ENCODE measurements at places on chromosomes 11 and 22.

DNA sequence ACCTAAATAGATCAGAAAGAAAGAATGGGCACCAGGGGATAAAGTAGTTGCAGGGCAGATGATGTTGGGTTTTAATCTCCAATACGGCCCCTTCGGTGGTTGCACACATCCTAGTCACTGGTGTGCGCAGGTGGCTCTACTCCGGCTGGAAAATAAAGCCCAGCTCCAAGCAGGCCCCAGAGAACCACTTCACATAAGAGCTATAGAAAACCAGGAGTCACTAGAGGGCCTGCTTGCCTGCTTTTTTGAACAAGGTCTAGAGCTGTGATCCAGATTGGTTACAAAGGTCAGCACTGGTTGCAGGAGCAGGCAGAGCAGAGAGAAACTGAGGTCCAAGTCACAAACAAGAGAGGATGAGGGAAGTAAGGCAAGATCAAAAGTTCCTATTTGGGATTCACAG is 41.5 kb upstream of the MS4A8 start:
- DNase-seq: no peak

GRCh38 chr11:85948884-85949283 is 93.7 kb downstream of the CCDC83 start:
- no peak for DNase-seq

DNA sequence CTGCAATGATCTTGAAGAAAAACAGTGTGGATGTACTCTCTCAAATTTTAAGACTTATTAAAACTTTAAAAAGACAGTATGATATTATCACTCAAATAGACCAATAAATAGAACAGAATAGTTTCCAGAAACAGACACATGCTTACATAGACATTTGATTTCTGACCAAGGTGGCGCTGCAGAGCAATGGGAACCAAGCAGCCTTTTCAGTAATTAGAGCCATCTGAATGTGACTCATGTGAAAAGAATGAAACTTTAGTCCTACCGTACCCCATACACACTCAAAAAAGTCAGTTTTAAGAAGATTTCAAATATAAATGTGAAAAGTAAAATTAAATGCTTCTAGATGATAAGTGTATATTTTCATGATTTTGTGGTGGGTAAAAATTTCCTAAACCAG is 74.2 kb upstream of the MS4A8 start:
- DNase-seq: no peak

- DNase-seq: no peak
These were observed 1.6 kb upstream of the SWAP70 start for GRCh38 chr11:9662273-9662672.

DNA sequence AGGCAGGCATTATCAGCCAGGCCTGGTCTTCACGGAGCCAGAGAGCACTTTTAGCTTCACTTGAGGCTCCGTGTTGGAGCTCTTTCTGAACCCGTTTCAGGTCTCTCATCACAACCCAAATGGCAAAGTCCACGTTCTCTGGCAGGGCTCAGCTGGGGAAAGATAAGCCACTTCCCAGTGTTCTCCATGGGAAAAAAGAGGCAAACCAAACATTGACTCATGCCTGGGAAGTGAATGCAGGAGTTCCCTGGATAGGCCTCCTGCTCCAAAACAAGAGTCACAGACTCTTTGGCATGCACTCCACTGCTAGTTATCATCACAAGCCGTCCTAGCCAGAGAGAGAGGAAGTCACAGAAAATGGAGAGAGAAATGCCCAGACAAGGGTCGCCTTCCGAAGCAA is 11.6 kb downstream of the OPCML start:
- DNase-seq: no peak

GRCh38 chr11:4643682-4644081 is at the start of gene OR51E1:
Gene OR51E1, plus strand, starts transcription at chr11:4643982. Its CDS starts 8,545 bp downstream, at chr11:4652527.
- no peak for DNase-seq

DNA sequence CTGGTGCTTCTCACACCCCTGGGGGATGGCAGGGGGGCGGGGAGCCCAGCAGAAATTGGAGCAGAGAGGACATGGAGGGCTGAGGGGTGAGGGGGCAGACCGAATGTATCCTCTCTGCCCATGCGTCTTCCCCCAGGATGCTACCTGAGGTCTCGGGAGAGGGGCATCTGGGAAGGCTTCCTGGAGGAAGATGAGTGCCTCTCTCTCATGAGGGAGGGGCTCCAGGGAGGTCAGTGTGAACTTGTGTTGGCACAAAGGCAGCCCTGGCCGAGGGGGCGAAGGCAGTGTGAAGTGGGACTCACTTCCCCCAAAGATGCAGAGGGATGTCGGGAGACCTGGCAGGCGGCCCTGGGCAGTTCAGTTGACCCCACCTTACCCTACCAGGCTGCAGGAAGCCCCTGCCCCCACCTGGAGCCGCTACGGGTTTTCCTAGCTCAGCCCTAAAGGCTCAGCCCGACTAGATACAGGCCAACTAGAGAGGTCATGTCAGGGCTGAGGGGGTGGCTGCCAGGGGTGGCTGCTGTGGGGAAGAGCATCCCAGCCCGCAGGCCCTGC is 10.4 kb downstream of the ASCL2 start:
- no peak for DNase-seq

GRCh38 chr22:37740455-37741311 is 43.8 kb downstream of the TRIOBP start:
- DNase-seq: peak; percentile 21

DNA sequence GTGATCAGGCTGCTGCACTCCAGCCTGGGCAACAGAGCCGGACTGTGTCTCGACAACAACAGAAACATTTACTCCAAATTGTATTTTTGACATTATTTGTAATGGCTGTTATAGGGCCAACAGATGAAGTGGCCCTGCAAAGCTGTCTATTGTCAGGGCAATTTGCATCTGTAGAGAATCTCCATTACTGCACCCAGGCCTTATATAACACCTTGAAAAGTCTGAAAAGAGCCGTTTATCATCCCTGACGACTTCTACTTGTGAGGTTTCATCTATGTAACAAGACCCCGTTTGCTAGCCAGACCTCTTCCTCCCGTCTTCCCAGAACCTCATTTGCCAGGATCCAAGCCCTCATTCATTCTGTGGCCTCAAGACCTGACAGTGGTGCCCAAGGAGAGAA is 9.1 kb upstream of the CTTN start:
- DNase-seq: no peak

- DNase-seq: no peak
These were observed 42.2 kb downstream of the PPFIA1 start for GRCh38 chr11:70312401-70313357.

DNA sequence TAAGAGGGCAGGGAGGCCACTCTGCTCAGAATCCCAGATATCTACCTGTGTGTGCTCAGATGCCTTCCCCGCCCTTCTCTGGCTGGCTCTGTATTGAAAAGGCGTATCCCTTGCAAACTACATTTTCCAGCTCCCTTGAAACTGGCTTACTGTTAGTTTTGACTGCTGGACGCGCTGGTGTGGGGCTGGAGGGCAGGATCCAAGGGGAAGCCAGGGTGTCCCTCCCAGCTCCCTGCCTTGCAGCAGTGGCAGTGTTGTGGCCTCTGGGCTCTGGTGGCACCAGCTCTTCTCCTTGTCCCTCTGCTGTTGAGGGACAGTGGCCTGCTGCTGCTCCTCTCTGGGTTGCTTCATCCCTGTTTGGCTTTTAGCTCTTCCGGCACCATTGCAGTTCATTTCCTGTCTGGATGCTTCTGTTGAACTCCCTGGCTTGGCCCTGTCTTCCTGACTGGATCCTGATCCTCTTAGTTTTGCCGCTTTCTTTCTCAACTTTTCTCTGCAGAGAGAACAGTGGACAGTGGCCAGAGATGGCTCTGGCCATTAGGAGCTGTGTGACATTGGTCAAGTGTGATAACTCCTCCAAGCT is 107.1 kb upstream of the PARVA start:
- DNase-seq: no peak

DNA sequence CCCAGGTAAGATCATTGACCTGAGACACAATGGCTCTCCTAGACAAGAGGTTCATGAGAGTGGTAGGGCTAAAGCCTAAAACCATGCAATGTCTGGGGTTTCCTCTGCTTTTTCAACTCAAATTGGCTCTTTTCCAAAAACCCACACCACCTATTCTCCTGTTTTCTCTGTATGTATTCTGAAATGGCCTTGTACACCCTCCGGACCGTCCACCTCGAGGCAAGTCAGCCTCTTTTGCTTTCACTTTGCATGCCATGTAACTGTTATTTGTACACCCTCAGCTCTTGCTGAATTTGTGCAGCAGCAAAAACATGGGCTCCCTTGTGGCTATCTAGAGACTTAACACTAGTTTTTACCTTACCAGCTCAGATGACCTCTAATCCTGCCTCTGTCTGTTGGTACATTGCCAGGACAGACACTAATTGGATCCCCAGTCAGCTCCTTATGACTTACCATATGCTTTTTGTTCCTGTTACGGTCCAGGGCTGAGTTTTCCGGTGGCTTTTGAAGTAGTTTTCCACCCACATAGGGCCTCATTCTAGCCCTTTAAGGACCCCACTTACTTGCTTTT is 288.0 kb downstream of the SBF2 start:
- DNase-seq: no peak

DNA sequence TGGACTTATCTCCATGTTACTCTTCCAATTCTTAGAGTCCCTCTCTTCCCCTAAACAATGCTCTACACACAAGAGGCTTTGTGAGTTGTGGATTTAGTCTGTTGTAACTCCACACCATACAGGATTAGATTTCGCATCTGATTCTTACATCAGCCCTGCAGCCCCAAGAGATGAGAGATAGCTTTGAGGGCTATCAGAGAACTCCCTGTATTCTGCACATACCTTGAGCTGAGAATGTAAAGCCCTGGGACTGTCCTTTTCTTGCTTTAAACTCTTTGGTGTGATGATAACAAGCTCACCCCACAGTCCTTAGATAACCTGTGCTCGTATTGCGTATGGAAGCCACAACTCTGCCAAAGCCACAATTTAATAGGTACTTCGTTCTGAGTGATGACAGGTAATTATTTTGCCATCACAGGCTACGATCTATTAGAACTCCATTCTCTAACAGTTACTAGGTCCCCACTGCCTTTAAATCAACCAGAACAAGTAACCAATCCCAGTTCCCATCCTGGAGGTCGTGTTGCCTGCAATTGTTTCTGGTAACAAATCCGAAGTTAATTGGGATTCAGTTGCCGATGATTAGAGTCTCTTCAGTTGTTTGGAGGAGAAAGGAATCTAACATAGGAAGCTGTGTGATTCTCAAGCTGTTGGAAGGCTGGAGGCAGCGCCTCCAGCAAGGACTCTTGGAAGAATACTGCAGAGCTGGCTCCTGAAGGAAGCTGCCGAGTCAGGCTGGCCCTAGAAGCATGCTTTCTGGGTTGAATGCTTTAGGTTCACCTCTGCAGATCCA is 1.3 kb upstream of the PARVG start:
- DNase-seq: no peak

DNA sequence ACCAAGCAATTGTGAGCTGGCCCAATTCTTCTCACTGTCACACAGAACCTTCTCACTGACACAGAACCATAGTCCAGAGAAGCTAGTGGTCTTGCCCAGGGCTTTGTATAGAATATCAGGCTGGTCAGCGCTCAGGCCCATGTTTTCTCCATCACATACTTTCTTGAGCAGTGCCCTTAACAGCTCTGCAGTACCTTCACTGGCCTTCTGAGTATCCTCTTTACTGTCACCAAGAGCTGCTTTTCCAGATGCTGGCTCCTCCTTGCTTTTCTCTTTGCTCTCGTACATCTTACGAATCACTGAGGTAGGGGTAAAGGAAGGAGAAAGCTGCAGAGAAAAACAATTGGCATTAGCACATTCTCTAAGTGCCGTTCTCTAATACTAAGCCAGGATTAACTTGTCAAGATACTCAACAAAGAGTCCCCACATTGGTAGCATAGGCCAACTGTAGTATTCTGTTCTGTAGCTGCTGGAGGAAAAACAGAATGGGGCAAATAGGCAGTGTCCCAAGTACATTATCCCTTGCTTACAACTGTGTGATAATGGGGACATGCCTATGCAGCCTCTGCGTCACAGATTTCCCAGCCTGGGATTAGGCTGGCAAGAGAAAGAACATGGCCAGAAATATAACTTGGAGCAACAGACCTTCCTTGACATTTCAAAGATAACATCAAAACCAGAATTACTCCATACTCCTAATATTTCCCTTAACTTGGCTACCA is 43.5 kb downstream of the DRG1 start:
- no peak for DNase-seq
